ENCODE measurements at places on chromosomes 12 and 14. TPM values are rescaled to one million over a fixed set of nuclear protein-coding genes. Genes with fewer than 3 reads are reported as not detected.

GLT8D2 gene
- 1.9 TPM for total RNA-seq

GRCh38 chr14:56324856-56325699 lies 206.9 kb downstream of the PELI2 start:
- DNase-seq, result no peak

TEX52 gene
- not detected for total RNA-seq

DNA sequence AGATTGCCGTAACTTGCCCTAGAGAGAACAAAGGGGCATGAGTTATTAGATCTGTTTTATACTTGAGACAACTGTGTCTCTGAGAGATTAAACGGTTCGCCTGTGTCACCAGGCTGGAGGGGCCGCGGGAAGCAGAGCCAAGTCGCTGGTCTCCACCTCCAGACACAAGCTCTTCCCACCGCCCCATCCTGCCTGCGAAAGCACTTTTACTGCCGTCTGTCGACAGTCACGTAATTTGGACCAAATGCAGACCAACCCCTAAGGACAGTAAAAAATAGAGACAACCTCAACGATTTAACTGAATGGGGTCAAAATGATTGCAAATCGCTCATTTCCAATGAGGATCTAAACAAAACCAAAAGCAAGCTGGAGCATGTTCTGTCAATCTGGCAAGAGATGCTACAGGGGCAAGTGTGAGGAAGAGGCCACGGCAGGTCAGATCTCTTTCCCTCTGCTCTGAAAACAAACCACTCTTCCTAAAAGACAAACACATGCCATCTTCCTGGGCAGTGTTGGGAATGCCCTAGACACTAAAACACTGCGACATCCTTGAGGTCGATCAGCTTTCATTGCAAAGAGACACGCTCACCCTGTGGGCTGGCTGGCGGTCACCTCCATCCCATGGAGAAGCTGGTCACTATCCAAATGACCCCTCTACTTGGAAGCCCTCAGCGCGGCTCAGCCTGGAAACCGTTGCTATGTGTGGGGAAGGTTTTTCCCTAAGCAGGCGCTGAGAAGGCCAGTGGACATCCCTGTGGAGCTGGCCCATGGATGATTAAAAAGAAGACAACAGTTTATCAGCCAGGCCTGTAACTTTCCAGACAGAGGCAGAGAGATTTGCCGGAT lies 17.1 kb downstream of the GSC start:
- DNase-seq, result no peak

- no peak for DNase-seq
These were observed 8.3 kb downstream of the ABHD4 start for GRCh38 chr14:22606380-22606779.

Measured in neural crest cell (in vitro differentiated cells).